Activated CD8-positive, alpha-beta memory T cell treated with anti-CD3 and anti-CD28 coated beads for 24 hours (primary cell): ENCODE measurements at places on chromosomes 2 and 18.

DNA sequence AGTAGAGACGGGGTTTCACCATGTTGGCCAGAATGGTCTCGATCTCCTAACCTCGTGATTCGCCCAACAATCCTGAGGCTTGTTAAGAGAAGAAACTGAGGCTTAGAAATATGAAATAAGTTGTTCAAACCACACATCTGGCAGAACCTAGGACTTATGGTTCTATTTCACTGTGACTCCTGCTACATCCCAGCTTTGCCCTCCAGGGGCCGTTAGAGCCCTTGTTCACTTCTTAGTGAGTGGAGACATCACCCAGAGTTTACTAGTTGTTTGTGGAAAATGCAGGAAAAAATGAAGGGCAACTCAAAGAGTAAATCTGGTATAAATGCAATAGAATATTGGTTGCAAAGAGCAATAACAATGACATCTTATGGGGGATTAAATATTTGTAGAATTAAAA lies 43.9 kb downstream of the MARCHF4 start:
- DNase-seq, result no peak

DNA sequence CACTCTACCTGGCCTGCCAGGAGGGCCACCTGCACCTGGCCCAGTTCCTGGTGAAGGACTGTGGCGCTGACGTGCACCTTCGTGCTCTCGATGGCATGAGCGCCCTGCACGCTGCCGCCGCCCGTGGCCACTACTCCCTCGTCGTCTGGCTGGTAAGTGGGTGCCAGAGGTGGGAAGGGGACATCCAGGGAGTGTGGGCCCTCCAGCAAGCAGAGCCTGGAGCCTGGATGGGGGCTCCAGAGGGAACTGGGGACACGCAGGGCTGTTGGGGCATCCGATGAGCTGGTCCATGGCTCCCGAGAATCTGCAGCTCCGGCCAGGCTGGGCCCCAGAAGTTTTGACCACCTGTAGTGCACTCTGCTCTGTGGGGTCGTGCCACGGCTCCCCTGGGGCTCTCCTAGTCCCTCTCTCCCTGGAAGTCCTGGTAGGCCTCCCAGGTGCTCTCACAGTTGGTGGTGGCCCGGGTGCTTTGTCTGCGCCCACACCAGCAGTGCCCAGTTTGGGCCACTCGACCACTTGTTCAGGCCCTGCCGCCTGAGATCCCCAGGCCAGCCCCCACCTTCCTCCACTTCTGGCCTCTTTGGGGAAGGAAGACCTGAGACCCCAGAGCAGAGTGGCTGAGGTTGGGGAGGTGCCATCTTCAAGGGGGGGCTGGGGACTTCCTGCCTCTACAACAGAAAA lies 4.7 kb downstream of the ESPNL start:
- DNase-seq, result no peak

DNA sequence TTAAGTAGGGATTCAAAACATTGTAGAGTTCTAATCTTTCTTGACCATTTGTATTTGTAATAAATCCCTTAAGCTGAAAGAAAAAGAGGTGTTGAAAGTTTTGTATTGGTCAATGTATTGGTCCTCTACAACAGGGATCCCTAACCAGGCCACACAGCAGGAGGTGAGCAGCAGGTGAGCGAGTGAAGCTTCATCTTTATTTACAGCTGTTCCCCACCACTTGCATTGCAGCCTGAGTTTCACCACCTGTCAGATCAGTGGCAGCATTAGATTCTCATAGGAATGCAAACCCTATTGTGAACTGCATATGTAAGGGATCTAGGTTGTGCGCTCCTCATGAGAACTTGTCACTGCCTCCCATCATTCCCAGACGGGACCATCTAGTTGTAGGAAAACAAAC lies 715.7 kb upstream of the NXPH2 start:
- no peak for DNase-seq

GRCh38 chr2:157107460-157107859 lies 150.0 kb upstream of the GALNT5 start:
- DNase-seq, result no peak

DNA sequence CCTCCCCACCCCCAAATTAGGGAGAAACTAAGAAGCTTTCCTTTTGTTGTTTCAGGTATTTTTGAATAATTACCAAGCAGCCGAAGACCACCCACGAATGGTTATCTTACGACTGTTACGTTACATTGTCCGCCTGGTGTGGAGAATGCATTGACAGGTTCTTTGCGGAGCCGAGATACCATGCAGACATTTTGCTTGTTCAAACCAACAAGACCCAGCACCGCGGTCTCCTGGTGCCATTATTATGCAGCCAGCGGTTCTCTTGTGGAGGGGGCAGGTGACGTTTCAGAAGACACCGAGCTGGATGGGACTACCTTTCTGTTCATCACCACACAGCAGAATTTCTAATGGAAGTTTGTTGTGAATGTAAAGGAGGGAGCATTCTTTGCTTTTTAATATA lies 43.4 kb downstream of the BCL2L11 start:
- DNase-seq, result no peak

DNA sequence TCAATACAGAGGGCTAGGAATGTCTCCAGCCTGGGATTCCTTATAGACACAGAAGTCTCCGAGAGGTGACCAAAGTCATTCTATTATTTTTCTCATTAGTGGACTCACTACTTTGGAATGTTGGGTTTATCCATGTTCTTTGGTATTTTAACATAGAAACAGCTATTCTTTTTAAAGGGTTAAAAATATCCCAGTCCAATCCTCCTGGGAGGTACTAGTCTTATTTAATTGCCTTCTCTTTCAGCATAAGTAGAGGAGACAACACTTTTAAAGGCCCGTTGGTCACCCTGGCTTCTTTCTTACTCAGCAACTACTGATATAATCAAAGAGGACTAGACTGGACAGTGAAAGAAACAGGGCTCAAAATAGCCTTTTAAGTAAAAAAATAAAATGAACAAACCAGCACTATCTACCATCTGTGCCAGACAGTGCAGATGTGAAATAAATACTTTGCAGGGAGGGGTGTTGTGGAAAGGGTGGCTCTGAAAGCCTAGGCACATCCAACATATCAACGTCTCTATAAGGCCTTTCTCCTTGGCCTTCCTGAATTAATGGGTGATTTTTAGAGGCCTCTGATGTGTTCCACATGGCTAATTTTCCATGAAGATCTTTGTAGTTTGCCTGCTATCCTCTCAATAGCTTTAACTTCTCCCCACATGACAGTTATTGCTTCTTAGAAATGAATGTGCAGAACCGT lies 334.4 kb upstream of the THUMPD2 start:
- no peak for DNase-seq
